Suppressor macrophage treated with lipopolysaccharide for 4 hours (primary cell): ENCODE measurements at places on chromosomes 12 and 14.

- no peak for DNase-seq
These were observed 418 bp downstream of the AMN1 start for GRCh38 chr12:31728289-31728916.

GRCh38 chr14:76965232-76965631, 63.3 kb downstream of the IRF2BPL start:
- DNase-seq, result no peak

- DNase-seq, result peak; percentile 71
These were observed 12.4 kb downstream of the MGST1 start for GRCh38 chr12:16359512-16360491.

DNA sequence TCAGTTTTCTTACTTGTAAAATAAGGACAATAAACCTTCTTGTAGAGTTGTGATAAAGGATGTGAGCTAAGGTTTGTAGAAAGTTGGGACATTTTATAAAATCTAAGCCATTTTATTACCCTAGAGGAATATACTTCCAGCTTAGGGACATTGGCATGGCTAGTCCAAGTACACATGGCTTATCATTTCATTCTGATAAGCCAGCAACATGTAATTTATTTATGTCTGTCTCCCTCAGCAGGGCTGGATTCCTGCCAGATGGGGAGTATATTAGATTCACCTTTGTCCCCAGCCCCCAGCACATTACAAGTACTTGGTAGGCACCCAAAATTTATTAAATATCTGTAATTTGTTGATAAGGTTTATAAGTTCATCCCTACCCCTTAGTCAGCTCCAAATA, 6.3 kb upstream of the ATG14 start:
- no peak for DNase-seq

GRCh38 chr12:43789941-43790340, 16.2 kb downstream of the TWF1 start:
- no peak for DNase-seq
